PC-3 (cell line): ENCODE measurements at places on chromosomes 7 and 10. TPM values are rescaled to one million over a fixed set of nuclear protein-coding genes. Genes with fewer than 3 reads are reported as not detected.
A peak's percentile ranks its signal among the peaks of the same experiment; 100 is the strongest.

Gene OAT
- 68.0 and 79.8 TPM in 2 replicates for total RNA-seq

Gene MSMB
- not detected in 2 replicates for total RNA-seq

GRCh38 chr7:146736446-146737190 lies 620.0 kb downstream of the CNTNAP2 start:
- H3K4me1 ChIP-seq = no peaks in the 10 kb centered on the region; the same call in 1 of the 2 replicates
- DNase-seq = peak; percentile 39
- H3K27me3 ChIP-seq = no peaks in the 10 kb centered on the region
- H3K4me3 ChIP-seq = no peak overlapping the region
- H3K36me3 ChIP-seq = no peaks in the 10 kb centered on the region

DNA sequence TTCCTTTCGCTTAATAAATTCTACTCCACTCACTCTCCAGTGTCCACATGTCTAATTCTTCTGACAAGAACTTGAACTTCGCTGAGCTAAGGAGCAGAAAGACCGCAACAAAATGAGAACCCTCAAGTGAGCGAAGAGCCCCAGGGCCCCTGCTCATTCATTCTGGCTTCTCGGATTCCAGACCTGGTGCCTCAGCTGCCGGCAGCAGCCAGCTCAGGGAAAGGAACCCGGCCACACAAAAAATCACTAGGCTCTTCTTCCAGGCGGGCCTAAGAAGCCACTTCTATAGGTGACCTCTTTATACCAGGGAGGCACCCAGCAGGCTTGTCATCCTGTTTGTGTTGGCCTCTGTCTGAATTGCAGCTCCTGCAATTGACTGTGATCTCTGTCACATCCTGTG lies 33.3 kb downstream of the OTUD1 start:
- no peaks in the 10 kb centered on the region for H3K27me3 ChIP-seq
- no peak overlapping the region for H3K4me3 ChIP-seq
- no peaks in the 10 kb centered on the region for H3K4me1 ChIP-seq
- H3K27ac ChIP-seq = no peak overlapping the region
- no peak for DNase-seq
- no peaks in the 10 kb centered on the region for H3K36me3 ChIP-seq

GRCh38 chr10:23067939-23068775 lies 27.2 kb upstream of the MSRB2 start:
- peak; percentile 79 for DNase-seq
- H3K27ac ChIP-seq = no peak overlapping the region
- H3K4me3 ChIP-seq = no peak overlapping the region
- peaks cover 9% of the 10 kb centered on the region; the same call in 1 of the 2 replicates for H3K4me1 ChIP-seq
- H3K36me3 ChIP-seq = no peaks in the 10 kb centered on the region

- H3K4me1 ChIP-seq = no peaks in the 10 kb centered on the region
- no peaks in the 10 kb centered on the region for H3K36me3 ChIP-seq
- no peak overlapping the region for H3K4me3 ChIP-seq
- DNase-seq = no peak
- H3K27me3 ChIP-seq = no peaks in the 10 kb centered on the region
Observed at GRCh38 chr7:133365917-133366316, 113.0 kb downstream of the EXOC4 start.

GRCh38 chr7:24924375-24924774 lies 55.6 kb downstream of the OSBPL3 start:
- no peak overlapping the region for H3K4me3 ChIP-seq
- H3K27ac ChIP-seq = no peak overlapping the region

Gene FZD8
- 275 and 375 TPM in 2 replicates for total RNA-seq

GRCh38 chr7:103613655-103614642 lies 167.9 kb upstream of the SLC26A5 start:
- no peaks in the 10 kb centered on the region for H3K36me3 ChIP-seq
- H3K4me1 ChIP-seq = no peaks in the 10 kb centered on the region
- DNase-seq = peak; percentile 37
- H3K4me3 ChIP-seq = no peak overlapping the region

DNA sequence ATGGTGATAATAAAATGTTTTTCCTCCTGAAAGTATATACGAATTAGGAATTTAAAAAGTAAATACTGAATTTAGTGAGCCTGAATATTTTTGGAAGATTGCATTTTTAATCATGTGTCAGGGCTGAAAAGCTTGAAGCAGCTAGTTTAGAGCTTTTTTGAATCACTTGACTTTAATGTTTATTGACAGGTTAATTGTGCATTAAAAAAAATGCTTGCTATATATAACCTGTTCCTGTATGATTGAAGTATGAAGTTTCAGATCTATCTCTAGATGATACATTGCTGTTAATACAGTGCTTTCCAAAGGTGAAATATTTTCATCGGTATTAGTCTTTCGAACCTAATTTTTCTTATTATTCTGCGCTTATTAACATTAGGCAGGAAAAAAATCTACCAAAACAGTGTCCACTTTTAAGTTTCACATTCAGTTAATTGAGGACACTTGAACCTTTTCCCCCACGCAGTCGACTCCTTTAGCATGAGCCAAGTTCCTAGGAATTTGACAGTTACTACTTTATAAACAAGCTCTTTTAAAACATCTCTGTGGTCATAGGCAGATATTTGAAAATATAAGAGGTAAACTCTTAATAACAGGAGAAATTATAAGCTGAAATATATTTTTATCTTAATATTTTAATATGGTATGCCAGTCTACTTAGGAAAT lies 187.1 kb downstream of the MLLT10 start:
- no peak overlapping the region for H3K27ac ChIP-seq
- peaks cover 16% of the 10 kb centered on the region for H3K4me1 ChIP-seq
- H3K36me3 ChIP-seq = no peaks in the 10 kb centered on the region
- no peak overlapping the region for H3K4me3 ChIP-seq

DNA sequence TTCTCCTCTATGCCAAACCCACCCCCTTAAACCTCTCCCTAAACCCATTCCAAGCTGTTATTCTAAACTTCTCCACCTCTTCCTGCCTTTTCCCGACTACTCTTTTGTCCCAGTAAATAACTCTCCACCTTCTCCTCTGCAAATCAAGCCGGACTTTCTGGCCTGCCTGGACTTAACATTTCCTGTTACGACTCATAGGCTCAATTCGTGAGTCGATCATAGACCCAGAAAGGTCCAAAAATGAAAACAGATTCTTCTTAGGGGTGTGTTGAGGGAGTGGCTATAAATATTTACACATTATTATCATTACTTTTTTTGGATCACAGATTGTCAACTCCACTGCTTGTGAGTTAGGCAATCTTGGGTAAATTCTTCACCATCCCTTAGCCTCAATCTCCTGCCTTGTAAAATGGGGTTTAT lies 59.0 kb upstream of the HABP2 start:
- H3K4me3 ChIP-seq = no peak overlapping the region
- no peaks in the 10 kb centered on the region for H3K27me3 ChIP-seq
- no peaks in the 10 kb centered on the region for H3K36me3 ChIP-seq
- peak overlapping the region; percentile 66 for H3K27ac ChIP-seq
- DNase-seq = peak; percentile 65

Gene TLX1
- not detected in 2 replicates for total RNA-seq

Gene DMTF1
- total RNA-seq = 43.6 and 48.8 TPM in 2 replicates

GRCh38 chr7:151572136-151572535 lies 52.4 kb upstream of the RHEB start:
- DNase-seq = no peak
- no peaks in the 10 kb centered on the region for H3K27me3 ChIP-seq

Gene SLC13A1
- not detected in 2 replicates for total RNA-seq

DNA sequence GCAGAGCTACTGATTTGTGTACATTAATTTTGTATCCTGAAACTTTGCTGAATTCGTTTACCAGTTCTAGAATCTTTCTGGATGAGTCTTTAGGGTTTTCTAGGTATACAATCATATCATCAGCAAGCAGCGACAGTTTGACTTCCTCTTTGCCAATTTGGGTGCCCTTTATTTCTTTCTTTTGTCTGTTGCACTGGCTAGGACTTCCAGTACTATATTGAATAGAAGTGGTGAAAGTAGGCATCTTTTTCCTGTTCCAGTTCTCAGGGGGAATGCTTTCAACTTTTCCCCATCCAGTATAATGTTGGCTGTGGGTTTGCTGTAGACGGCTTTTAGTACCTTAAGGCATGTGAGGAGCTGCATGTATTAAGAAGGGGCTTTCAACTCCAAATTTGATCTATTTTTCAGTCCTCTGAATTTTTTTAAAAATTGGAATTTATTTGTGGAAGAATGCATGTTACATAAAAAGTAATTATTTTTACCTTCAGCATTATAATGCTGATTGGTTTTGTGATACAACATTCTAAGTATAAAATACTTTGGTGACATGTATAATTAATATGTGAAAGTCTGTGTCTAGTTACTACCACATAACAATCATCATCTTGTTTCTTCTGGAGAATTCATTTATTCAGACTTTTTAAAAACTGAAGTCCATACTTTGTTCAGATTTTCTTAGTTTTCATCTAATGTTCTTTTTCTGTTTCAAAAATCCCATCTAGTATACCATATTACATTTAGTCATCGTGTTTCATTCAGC lies 49.6 kb downstream of the CPED1 start:
- no peak overlapping the region for H3K27ac ChIP-seq
- DNase-seq = no peak
- no peaks in the 10 kb centered on the region for H3K36me3 ChIP-seq
- no peaks in the 10 kb centered on the region for H3K27me3 ChIP-seq
- H3K4me1 ChIP-seq = peaks cover 10% of the 10 kb centered on the region

DNA sequence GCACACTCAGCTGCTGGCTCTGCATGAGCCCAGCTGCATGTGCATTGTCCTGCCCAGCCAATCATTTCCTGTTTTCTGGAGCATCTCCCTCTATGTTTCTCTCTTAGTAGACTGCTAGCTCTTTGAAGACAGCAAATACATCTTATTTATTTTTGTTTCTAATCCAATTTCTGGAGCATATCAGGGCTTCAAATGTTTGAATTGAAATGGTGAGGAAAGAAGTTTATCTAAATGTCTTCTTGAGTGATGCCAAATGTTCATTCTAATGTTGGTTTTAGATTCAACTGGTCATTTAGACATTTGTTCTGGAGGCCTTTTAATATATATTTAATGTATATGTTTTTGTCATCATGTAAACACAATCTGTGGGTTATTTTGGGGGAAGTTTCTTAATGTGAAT lies 141.9 kb downstream of the DNAJB9 start:
- H3K4me3 ChIP-seq = no peak overlapping the region
- H3K27me3 ChIP-seq = no peaks in the 10 kb centered on the region
- H3K36me3 ChIP-seq = no peaks in the 10 kb centered on the region
- DNase-seq = no peak
- H3K4me1 ChIP-seq = peaks cover 7% of the 10 kb centered on the region; the same call in 1 of the 2 replicates
- H3K27ac ChIP-seq = no peak overlapping the region

Gene CUTC
- 10.2 and 14.5 TPM in 2 replicates for total RNA-seq

- peak; percentile 88 for DNase-seq
- peaks cover 33% of the 10 kb centered on the region for H3K4me1 ChIP-seq
- no peaks in the 10 kb centered on the region for H3K36me3 ChIP-seq
- 0 out of 2 replicates have a peak overlapping the region, but pooled peaks have one; percentile 14 for H3K4me3 ChIP-seq
- no peak overlapping the region for H3K27ac ChIP-seq
Observed at GRCh38 chr7:115087437-115087836, 165.5 kb downstream of the MDFIC start.

Gene GNAT3
- not detected in 2 replicates for total RNA-seq

DNA sequence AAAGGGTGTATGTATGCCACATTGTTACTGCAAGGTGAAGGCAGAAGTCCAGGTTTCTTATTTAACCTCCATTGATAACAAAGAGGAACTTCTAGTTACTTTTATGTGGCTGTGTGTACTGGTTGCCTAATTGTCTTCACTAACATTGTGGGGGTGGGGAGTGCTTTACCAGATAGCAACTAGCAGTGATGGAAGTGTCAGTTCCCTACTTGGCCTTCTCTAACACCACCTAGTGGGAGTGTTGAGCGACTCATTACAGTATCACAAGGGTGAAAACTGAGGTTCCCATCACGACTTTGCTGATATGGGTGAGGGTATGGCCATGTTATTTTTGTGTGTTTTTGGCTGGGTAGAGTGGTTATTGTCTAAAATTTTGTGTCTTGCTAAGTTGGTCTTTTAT lies 274.4 kb downstream of the THSD7A start:
- no peak overlapping the region for H3K4me3 ChIP-seq
- no peak overlapping the region for H3K27ac ChIP-seq
- no peaks in the 10 kb centered on the region for H3K4me1 ChIP-seq
- no peaks in the 10 kb centered on the region for H3K36me3 ChIP-seq
- DNase-seq = peak; percentile 48

- no peak overlapping the region for H3K4me3 ChIP-seq
- H3K36me3 ChIP-seq = no peaks in the 10 kb centered on the region
- 0 out of 2 replicates have a peak overlapping the region, but pooled peaks have one; percentile 0 for H3K27ac ChIP-seq
- peak; percentile 79 for DNase-seq
Observed at GRCh38 chr10:79375321-79376077, 28.2 kb downstream of the PPIF start.

DNA sequence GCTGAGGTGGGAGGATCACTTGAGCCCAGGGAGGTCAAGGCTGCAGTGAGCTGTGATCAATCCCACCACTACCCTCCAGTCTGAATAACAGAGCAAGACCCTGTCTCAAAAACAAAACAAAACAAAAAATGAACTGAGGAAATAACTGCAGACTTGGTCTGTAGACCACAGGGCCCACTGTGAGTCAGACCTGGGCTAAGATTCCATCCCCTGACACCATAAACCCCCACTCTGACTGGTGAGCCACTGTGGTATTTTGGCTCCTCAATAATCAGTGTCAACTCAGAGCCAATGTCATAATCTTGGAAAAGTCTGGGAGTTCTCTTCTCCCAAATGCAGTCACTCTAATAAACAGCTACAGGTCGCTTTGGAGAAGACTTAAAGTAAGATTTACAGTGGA lies 24.0 kb upstream of the ERCC6 start:
- DNase-seq = peak; percentile 40
- H3K4me1 ChIP-seq = peaks cover 9% of the 10 kb centered on the region
- no peaks in the 10 kb centered on the region for H3K36me3 ChIP-seq
- no peak overlapping the region for H3K27ac ChIP-seq

DNA sequence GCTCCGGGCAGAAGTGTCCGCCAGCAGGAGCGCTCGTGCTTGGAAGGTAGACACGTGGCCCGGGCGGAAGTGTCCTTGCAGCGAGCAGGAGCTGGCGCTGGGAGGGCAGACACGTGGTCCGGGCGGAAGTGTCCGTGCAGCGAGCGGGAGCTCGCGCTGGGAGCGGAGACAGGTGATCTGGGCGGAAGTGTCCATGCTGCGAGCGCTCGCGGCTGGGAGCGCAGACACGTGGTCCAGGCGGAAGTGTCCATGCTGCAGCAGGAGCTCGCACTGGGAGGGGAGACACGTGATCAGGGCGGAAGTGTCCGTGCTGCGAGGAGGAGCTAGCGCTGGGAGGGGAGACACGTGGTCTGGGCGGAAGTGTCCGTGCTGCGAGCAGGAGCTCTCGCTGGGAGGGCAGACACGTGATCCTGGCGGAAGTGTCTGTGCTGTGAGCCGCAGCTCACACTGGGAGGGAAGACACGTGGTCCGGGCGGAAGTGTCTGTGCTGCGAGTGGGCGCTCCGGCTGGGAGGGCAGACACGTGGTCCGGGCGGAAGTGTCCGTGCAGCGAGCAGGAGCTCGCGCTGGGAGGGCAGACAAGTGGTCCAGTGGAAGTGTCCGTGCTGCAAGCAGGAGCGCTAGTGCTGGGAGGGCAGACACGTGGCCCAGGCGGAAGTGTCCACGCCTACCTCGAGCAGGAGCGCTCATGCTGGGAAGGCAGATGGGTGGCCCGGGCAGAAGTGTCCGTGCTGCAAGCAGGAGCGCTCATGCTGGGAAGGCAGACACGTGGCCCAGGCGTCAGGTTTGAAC lies 41.1 kb upstream of the PRKAR1B start:
- no peak overlapping the region for H3K27ac ChIP-seq
- H3K36me3 ChIP-seq = peaks cover 6% of the 10 kb centered on the region; the same call in 1 of the 2 replicates
- DNase-seq = no peak
- no peak overlapping the region for H3K4me3 ChIP-seq
- no peaks in the 10 kb centered on the region for H3K4me1 ChIP-seq
